ENCODE measurements at places on chromosomes 2 and 18.

DNA sequence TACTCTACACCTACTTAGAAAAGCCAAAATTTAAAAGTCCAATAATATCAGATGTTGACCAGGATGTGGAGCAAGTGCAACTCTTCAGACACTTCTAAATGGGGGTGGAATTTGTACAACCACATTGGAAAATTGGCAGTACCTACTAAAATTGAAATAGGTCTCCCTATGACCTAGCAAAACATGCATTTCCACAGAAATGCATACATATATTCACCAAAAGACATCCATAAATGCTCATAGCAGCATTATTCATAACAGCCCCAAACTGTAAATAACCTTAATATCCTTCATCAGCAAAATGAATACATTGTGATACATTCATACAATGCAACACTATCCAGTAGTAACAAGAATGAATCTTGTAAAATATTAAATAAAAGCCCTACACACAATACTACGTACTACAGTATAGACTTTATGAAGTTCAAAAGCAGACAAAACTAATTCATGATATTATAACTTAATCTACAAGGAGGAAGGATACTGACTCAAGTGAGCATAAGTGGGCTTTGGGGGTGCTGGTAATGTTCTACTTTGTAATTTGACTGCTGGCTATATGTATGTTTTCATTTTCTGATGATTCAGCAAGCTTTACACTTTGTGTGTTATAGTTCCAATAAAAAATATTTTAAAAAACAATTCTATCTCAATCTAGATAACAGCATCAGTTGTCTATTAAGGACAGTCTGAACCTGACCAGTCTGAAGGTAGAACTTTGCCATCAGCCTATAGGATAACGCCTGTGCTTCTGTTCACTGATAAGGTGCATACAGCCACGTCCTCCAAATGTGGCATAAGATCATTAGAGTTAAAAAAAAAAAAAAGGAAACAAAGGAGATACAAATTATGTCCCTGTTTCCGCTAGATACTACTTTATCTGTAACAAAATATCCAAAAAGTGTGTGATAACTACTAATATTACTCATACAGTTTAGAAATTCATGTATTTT, 6.6 kb upstream of the TNFRSF11A start:
- no peak for DNase-seq

DNA sequence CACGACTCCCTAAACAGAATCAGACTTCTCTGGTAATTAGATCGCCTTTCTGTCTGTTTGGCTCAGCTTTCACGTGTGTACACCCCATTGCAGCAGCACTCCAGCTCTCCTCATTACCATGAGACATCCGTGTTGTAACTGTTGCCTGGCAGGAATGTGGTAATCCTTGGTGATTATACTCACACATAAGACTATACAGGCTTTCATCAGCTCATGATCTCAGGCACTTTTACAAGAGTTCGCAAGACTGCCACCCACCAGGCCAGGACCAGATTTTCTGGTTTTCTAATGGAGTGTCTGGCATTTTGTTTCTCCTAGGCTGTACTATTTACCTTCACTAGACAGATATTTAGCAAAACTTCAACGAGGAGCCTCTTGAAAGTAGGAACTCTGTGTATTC, 50.2 kb downstream of the ACVR1 start:
- no peak for DNase-seq

- DNase-seq: no peak
Observed at GRCh38 chr18:75500545-75500944, 73.0 kb upstream of the SMIM21 start.

GRCh38 chr2:97761192-97761591, 47.8 kb downstream of the ZAP70 start:
- DNase-seq: no peak

DNA sequence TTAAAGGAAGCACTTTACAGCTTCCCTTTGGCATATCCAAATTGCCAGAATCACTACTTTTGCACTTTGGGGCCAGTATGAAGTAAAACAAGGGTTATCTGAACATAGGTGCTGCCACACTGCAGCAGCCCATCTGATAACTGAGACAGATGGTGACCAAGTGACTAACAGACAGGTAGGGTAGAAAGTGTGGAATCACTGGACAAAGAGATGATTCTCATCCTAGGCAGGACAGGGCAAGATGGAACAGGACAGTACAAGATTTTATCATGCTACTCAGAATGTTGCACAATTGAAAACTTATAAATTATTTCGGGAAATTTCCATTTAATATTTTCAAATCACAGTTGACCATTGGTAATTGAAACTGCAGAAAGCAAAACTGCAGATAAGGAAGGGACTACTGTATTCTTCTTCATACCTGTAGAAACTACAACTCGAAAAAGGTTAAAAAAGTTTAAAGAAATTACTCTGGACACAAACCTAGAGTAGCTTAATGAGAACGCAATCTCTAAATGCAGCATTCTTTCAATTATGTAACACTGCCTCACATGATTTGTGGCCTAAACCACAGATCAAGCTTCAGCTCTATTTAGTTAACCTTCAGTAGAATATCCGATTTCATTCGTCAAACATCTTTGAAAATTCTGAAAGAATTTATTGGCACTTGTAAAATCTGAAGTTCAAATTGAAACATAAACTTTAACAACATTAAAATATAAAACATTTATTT, 31.4 kb downstream of the HEATR5B start:
- DNase-seq: no peak

Measured in NCI-H1105 (cell line).